Karpas-422 (cell line): ENCODE measurements at places on chromosomes 2 and 18. TPM values are rescaled to one million over a fixed set of nuclear protein-coding genes. Genes with fewer than 3 reads are reported as not detected.

GRCh38 chr2:185208261-185208660 lies 530.3 kb upstream of the FSIP2 start:
- no peak overlapping the region for H3K27ac ChIP-seq
- H3K27me3 ChIP-seq, result no peaks in the 10 kb centered on the region
- peak; percentile 61 for DNase-seq
- no peaks in the 10 kb centered on the region for H3K4me1 ChIP-seq
- no peak overlapping the region for H3K4me3 ChIP-seq

- H3K4me1 ChIP-seq, result peaks cover 11% of the 10 kb centered on the region
- no peak for DNase-seq
Measured at GRCh38 chr2:74043345-74044329, 58.9 kb downstream of the TET3 start.

DNA sequence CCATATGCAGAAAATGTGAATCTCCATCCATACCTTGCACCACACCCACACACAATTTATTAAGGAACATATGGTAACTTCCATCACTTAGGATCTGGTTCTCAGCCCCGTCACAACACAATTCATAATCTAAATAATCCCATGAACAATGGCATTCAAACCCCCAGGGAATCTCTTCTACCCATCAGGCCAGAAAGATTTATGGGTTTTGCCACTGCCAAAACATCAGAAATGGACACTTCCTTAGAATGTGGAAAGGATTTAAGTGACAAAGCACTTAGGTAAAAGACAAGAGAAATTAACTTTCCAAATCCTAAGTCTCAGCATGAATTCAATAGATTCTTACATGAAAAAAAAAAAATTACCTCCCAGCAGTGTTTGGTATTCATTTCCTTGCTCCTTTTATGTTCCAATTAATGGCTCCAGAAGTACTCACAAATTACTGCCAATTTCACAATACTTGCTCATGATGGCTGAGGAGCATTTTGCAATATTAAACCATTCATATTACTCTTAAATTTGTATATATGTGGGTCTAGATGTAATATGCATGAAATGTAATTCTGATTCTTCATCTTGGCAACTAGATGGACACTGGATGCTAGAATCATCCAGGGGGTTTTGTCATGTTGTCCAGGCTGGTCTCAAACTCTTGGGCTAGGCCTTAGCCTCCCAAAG lies 56.5 kb upstream of the TMEM247 start:
- H3K27ac ChIP-seq, result no peak overlapping the region
- H3K4me1 ChIP-seq, result no peaks in the 10 kb centered on the region
- no peak for DNase-seq
- H3K27me3 ChIP-seq, result no peaks in the 10 kb centered on the region
- no peak overlapping the region for H3K4me3 ChIP-seq

DNA sequence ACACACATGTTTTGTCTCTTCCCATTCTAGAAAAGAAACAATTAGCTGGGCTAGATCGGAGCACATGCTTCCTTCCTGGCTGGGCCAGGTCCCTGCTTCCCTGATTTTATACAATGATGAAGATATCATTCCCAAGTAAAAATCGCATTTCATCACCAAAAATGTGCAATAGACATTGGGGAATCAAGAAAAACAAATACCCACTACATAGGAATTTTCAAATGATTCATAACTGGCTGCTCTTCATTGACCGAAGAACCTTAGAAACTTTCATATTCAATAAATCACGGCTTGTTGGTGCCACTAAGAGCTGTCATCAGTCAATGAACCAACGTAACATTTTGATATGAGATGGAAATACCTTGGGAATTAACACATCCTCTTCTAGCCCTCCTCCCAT lies 373.6 kb upstream of the TRIB2 start:
- H3K36me3 ChIP-seq, result no peaks in the 10 kb centered on the region
- no peaks in the 10 kb centered on the region for H3K4me1 ChIP-seq
- no peak overlapping the region for H3K27ac ChIP-seq

GRCh38 chr18:27017901-27018500 lies 152.5 kb upstream of the AQP4 start:
- no peaks in the 10 kb centered on the region for H3K36me3 ChIP-seq
- H3K27ac ChIP-seq, result no peak overlapping the region
- DNase-seq, result peak; percentile 68
- H3K27me3 ChIP-seq, result no peaks in the 10 kb centered on the region
- H3K4me3 ChIP-seq, result no peak overlapping the region

DNA sequence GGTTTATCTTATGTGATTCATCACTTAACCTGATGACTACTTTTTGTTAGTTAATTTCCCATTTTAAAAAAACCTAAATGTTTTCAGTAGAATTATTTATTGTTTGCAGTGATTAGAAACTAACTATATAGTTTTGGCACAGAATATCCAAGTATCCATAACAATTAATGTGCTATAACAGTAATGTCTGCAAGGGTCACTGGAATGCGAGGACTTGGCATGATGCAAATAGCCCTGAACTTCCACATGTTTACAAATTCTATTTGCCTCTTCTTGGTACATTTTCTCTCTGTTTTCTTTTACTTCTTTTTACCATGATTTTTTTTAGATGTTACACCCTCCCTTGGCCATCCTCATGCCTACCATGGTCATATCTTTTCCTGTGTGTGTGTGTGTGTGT lies 49.3 kb upstream of the GALNT3 start:
- no peak overlapping the region for H3K27ac ChIP-seq
- DNase-seq, result no peak
- H3K27me3 ChIP-seq, result no peaks in the 10 kb centered on the region

- peaks cover 17% of the 10 kb centered on the region for H3K4me1 ChIP-seq
- DNase-seq, result no peak
- no peaks in the 10 kb centered on the region for H3K36me3 ChIP-seq
- H3K27ac ChIP-seq, result no peak overlapping the region
- no peak overlapping the region for H3K4me3 ChIP-seq
Measured at GRCh38 chr2:47269316-47270232, 114.5 kb upstream of the STPG4 start.

- H3K36me3 ChIP-seq, result no peaks in the 10 kb centered on the region
- no peaks in the 10 kb centered on the region for H3K27me3 ChIP-seq
- H3K4me1 ChIP-seq, result no peaks in the 10 kb centered on the region
- no peak overlapping the region for H3K4me3 ChIP-seq
- H3K27ac ChIP-seq, result no peak overlapping the region
Measured at GRCh38 chr2:191410646-191411436, 165.6 kb downstream of the MYO1B start.

DNA sequence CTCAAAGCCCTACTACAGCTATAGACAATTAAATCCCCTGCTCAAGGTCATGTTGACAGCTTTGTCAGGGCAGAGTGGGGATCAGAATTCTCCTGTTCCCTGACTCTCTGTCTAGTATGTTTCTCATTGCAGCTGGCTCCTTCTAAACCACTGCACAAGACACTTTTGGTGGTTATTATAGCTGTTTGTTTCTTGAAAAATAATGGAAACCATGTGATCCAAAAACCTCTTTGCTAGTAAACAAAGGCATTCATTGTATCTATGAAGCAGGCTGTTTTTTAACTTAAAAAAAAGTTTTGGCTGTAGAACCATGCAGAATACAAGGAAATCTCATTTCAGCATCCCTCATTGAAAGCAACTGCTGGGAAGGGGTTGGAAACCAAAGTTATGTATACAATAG lies 352.5 kb upstream of the EPHA4 start:
- H3K27ac ChIP-seq, result no peak overlapping the region
- DNase-seq, result no peak
- no peaks in the 10 kb centered on the region for H3K27me3 ChIP-seq
- H3K36me3 ChIP-seq, result no peaks in the 10 kb centered on the region
- no peak overlapping the region for H3K4me3 ChIP-seq

GRCh38 chr2:106642679-106643078 lies 155.5 kb downstream of the CD8B2 start:
- H3K27ac ChIP-seq, result no peak overlapping the region
- H3K36me3 ChIP-seq, result no peaks in the 10 kb centered on the region
- no peak overlapping the region for H3K4me3 ChIP-seq
- H3K27me3 ChIP-seq, result no peaks in the 10 kb centered on the region

MAP3K20 gene
- total RNA-seq, result 0.34 and 1.2 TPM in 2 replicates

FAM228A gene
- 0.25 TPM in 1 of 2 replicates, not detected in the other for total RNA-seq

RGPD4 gene
- not detected in 2 replicates for total RNA-seq

NAT8 gene
- not detected in 2 replicates for total RNA-seq

TEX44 gene
- not detected in 2 replicates for total RNA-seq
